CD8-positive, alpha-beta memory T cell (primary cell): ENCODE measurements at places on chromosomes 5 and 9. TPM values are rescaled to one million over a fixed set of nuclear protein-coding genes. Genes with fewer than 3 reads are reported as not detected.

The PHF24 gene
- polyA plus RNA-seq, result not detected

DNA sequence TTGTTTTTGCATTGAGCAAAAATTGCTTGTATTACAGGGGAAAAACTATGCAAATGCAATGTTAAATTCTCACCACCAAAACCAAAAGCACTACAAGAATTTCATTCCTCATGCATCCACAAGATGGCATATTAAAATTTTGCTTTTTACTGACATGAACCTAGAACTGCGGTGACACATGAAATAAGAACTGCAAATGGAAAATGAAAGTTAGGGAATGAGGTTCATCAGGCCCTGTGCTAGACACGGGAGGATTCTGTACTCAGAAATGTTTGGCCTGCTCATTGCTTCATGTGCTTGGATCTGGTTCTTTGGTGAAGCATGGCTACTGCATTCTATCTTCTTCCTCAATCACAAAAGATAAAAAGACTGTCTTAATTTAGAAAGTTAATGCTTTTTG, 9.1 kb upstream of the RFK start:
- no peak for DNase-seq

DNA sequence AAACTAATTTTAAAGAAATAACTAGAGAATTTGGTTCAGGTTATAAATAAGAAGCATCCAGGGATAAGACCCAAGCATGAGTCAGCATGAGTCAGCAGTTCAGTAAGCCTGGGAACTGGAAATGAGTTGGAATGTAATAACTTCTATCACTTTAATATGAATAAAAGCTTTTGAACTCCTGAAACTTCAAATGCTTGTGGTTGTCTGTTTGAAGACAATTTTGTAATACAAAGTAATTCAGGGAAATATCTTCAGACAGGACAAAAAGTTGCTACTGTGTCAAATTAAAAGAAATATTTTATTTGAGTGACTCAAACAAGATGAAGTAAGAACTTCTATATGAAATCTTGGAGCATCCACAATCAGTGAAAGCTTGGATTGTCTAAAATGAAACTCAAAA, 331.2 kb upstream of the DAB2 start:
- no peak for DNase-seq

- no peak for DNase-seq
Observed at GRCh38 chr5:116455061-116455460, 119.6 kb downstream of the SEMA6A start.

DNA sequence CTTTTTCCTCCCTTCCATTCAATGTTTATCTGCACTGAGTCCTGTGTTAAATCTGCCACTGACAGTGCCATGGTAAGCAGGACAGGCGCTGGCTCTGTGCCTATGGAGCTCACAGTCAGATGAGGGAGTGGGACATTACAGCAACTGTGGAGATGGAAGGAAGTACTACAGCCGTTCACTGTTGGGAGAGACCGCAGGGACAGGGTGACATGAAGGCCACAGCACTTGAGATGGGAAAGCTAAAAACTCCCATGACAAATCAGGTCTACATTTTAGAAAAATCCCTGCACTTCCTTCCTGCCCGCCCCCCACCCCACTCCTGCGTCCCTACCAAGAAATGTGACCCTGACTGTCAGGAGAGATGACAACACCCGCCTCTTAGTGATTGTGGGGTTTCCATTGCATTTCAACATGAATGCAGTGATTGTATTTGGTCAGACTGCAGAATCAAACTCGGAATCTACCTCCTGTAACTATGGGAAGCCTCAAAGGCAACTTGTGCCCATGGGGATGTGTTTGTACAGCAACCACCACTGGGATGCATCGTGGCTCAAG, 56.4 kb downstream of the GTF3C4 start:
- DNase-seq, result no peak

The GBGT1 gene
- polyA plus RNA-seq, result not detected

DNA sequence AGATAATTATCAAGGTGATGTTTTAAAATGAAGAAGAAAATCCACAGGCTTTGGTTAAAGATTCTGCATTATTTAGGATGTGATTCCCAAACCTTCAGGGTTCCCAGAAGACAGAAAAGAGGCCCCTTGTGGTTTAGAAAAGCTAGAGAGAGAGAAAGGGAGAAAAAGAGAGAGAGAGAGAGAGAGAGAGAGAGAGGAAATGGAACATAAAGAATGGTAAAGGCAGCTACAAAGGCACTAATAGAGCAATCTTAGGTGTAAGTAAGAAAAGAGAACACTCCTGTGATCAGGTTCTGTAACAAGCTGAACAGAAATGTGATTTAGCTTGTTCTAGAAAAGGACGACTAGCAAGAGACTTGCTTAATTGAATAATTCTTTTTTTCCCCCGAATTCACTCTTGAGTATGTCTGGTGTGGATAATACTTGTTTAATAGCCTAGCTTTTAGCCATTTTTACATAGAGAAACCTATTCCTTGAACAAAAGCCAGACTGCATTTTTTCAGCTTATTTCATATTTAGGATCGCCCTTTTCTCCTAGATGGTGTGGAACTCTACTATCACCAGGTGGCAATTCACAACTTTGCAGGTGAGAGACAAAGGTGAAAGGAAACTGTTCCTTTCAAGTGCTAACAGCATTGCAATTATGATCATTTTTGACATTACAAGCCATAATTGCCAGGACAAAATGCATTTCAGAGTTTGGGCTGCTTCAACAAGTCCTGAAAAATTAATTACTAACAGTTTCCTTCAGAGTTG, 57.6 kb upstream of the SH3GL2 start:
- DNase-seq, result no peak

DNA sequence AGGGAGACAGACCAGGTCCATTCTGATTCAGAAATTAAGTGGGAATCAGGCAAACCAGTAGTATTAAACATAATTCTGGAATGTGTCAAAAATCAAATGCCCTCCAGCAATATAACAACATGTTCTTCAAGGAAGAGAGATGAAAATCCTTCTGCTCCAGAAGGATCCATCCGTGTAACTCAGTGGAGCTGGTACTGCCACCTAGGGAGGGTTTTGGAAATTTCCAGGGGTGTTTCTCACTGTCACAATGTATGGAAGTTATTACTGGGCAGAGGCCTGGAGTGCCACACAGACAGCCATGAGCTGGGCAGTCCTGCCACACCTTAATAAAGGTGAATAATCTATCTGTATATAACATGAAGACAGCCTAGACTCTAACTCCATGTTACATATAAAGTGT, 87.5 kb downstream of the TTLL11 start:
- DNase-seq, result no peak

- no peak for DNase-seq
Observed at GRCh38 chr5:96640696-96641095, 21.5 kb upstream of the CAST start.

DNA sequence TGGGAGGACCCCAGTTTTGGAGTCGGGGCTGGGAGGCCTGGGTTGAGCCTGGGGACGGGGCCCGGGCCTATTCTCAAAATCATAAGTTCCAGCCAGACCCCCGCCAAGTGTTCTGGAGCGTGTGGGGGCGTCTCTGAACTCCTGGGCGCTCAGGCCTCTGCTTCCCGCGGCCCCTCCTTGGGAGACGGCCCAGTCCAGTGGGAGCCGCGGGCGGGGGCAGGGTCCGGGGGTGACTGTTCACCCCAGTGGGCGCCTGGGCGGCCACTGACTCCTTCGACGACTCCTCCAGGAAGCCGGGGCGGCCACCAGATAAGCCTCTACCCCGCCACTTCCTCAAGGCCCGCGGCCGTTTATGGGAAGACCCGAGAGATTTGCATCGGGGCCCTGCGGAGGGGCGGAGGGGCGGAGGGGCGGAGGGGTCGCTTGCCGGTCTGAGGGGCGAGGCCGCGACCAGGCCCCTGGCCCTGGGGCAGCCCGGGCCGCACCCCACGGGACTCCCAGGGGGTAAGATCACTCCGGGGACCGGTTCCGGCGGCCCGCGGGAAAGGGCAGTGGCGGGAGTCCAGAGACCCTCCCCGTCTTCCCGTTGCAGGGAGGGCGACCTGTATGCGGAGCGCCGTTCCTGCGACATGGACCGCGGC, 655 bp downstream of the TOR4A start:
- no peak for DNase-seq
